ENCODE measurements at places on chromosomes 16 and 17. TPM values are rescaled to one million over a fixed set of nuclear protein-coding genes. Genes with fewer than 3 reads are reported as not detected.

DNA sequence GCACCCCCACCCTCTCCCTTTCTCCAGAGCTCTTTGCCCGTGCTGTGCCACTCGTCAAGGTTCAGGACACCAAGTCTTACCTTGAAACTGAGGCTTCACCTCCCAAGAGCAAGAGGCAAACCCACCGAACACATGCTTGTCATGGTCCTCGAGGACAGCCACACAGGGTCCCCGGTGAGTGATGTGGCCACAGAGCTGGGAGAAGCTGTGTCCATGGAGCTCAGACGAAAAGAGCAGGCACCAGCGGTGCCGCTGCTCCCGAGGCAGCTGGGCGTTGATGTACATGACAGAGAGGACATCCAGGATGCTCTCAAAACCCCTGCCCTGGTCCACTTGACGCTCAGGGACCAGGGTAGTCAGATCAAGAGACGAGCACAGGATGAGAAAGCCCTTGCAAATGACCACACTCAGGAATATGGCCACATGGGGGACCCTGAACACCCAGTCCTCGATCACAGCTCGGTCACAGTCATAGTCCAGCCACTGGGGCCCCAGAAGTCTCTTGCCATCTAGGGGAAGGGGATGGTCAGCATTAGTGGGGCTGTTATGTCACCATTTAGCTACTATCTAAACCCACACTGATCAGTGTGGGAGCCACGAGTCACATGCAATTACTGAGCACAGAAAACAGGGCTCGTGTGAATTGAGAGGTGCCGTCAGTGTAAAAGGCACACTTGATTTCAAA is 17.8 kb downstream of the MEAK7 start:
- DNase-seq: no peak

GRCh38 chr17:40577611-40578065 is 12.4 kb upstream of the CCR7 start:
- DNase-seq: no peak

Gene KCNJ18
- not detected for total RNA-seq

Gene ST6GALNAC2
- total RNA-seq: 38.5 TPM

Gene NAA38
- total RNA-seq: 119 TPM

- DNase-seq: peak; percentile 35
Measured at GRCh38 chr17:60390925-60391470, 935 bp downstream of the USP32 start.

GRCh38 chr17:77676237-77676661 is 282.3 kb upstream of the TNRC6C start:
- no peak for DNase-seq

DNA sequence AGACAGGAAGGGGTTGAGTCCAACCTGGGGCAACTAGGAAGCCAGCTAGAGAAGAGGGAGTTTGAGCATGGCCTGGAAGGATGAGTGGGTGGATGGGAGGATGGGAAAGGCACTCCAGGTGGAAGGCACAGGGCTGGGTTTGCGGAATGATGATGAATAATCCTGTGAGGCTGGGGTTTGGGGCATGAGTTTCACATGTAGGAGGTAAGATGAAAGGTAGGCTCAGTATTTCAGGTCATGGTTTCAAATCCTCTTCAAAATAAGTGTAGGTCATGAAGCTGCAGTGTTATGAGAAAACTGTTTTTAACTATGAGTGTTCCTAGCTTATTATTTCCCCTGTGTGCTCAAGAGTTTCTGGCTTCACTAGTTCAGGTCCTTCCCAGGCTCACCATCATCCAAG is 130.3 kb downstream of the SKAP1 start:
- DNase-seq: no peak

DNA sequence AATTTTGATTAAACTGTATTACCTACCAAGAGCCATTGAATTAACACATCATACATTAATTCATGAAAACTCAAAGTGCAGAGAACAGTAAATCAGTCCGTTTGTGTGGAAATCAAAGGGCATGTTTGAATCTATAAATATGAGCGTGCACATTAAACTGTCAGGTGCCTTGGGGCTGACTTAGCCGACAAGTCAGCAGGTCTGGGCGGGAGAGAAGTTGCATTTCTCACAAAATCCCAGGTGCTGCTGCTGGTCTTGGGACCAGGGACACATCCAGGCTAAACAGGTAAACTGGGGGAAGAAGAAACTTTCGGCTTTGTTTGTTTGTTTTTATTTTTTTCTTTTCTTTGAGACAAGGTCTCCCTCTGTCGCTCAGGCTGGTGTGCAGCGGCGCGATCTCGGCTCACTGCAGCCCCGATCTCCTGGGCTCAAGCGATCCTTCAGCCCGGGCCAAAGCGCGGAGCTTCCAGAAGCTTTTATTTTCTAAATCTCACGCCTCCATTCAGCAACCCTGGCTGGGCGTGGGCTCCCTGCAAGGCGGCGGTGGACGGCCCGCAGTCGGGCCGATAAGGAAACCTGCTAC is 213.9 kb downstream of the MRTFB start:
- DNase-seq: peak; percentile 75

Gene ABCA3
- total RNA-seq: 0.24 TPM

Gene ARL2BP
- 59.2 TPM for total RNA-seq

GRCh38 chr17:17626151-17626805 is 34.8 kb upstream of the PEMT start:
- DNase-seq: no peak

Gene HYDIN
- total RNA-seq: 0.27 TPM

GRCh38 chr17:42288803-42289610 is 709 bp downstream of the STAT5A start:
- DNase-seq: no peak

DNA sequence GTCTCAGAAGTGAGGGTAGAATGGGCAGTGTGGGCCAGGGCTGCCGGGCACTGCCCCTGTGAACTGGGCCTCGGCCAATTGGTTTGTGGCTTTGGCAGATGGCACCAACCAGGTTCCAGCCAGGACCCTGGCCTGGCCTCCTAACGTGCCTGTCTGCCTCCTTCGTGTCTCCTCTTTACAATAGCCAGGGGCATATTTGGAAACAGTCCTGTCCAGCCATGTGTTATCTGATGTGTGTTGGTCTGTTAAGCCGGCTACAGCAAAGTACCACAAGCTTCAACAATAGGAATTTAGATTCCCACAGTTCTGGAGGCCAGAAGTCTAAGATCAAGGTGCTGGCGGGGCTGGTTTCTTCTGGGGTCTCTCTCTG is 14.6 kb downstream of the CRISPLD2 start:
- no peak for DNase-seq

DNA sequence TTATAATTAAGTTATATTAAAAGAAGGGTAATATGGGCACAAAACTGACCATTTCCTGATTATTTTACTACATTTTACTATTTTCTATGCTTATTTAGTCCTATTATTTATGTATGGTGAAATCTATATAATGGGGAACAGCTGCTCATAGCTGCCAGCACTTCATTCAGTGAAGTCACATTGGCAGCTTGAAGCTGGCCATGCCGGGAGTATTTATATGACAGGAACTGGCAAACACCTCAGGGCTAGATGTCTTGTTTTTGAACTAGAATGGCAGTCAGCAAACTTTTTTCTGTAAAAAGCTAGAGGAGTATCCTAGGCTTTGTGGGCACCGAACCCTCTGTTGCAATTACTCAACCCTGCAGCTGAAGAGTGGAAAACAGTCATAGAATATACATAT is 104.1 kb downstream of the CDH13 start:
- no peak for DNase-seq

DNA sequence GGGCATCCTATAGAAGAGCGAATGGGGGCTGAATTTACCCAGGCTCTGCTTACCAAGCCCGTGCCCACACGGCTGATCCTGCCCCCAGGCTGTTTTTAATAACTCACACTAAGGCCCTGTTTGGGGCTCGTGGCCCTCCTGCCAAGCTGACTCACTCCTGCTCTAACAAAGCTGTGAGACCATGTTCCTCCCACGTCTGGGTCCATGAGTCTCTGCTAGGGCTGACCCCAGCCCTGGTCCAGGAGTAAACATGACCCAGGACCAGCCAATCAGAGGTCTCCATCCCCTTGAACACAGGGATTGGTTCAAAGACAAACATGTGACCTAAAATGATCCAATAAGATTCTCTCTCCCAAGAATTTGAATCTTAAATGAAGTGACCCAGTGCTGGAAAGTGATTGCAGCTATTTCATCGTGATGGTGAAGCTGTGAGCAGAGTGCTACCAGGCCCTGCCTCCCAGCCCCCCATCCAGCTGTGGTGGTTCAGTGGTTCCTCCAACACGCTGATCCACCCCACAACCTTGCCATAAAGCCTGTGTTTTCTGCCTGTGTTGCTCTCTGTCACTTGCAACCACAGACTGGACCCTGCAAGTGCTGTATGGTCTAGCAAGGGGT is 57.2 kb downstream of the C16orf82 start:
- no peak for DNase-seq

DNA sequence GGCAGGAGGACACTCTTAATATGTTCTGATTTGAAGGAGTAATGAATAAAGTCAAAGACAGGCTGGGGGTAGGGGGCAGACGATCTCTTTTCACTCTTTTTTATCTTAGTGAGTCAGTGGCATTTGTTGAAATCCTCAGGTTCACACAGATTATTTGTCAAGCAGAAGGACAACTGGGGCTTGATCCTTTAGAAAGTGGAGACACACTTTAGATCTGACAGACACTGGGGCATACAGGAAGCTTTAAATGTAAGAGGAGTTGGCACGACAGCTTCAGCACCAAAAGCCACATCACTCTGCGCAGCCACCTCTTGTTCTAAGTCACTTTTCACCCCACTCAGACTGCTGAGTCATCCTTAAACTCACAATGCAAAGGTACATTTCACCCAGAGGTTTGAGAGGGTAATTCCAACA is 121.5 kb downstream of the STXBP4 start:
- no peak for DNase-seq

Gene TEPSIN
- total RNA-seq: 14.4 TPM

GRCh38 chr16:22077700-22078313 is 14.5 kb upstream of the VWA3A start:
- DNase-seq: no peak

- DNase-seq: no peak
Measured at GRCh38 chr17:77441940-77442339, 301.2 kb downstream of the SEC14L1 start.

DNA sequence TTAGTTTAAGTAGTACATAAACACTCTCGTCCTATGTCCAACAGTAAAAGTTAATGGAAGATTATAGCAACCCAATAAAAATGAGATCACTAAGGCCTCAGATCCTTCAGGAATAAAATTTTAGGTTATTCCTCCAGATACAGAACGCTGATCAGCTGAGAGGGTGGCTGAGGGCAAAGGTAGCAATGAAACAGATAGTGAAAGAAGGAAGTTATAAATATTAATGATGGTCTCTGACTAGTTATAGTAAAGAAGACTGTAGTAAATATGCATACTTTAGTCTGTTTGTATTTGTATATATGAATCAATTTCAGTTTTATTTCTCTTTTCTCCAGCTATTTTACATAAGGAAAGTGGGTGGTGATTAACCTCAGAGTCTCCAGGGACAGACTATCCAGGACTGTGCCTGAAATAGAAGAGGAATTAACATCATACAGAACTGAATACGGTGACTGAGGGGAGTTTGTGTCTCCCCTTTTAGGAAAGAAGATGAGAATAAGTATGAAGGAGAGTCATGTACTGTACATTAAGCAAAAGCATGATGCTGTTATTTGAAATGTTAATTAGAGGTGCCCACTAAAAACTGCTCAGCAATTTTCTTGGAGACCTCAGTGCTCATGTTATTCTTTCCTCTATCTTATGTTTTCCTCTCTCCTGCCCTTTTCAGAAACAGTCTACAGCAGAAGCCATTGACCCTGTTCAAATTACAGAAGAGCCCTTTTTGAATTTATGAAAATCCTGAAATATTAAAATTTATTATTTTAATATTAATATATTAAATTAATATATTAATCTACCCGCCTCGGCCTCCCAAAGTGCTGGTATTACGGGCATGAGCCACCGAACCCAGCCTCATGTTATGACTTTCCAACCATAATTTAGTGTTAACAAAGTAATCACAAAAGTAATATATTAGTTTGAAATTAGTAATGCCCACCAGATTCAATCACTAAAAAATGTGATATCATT is 36.5 kb upstream of the DHRS7B start:
- no peak for DNase-seq

DNA sequence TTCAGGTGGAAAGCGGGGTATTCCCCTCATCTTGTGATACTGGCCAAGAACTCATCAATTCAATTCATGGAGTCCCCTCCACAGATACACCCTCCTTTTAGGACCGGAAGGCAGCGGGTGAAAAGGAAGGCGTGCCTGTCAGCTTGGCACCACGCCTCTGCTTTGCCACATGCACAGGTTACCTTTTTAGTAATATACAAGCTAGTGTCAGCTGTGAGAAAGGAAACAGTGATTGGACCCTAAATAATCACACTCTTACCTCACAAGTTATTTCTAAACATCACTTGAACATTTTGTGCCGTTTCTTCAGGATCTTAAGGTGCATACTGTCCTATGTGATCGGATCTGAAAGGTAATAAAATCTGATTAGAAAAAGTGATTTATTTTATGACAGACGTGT is 15.7 kb downstream of the ZDHHC7 start:
- no peak for DNase-seq

- no peak for DNase-seq
Measured at GRCh38 chr16:11320170-11320569, 25.1 kb upstream of the RMI2 start.

DNA sequence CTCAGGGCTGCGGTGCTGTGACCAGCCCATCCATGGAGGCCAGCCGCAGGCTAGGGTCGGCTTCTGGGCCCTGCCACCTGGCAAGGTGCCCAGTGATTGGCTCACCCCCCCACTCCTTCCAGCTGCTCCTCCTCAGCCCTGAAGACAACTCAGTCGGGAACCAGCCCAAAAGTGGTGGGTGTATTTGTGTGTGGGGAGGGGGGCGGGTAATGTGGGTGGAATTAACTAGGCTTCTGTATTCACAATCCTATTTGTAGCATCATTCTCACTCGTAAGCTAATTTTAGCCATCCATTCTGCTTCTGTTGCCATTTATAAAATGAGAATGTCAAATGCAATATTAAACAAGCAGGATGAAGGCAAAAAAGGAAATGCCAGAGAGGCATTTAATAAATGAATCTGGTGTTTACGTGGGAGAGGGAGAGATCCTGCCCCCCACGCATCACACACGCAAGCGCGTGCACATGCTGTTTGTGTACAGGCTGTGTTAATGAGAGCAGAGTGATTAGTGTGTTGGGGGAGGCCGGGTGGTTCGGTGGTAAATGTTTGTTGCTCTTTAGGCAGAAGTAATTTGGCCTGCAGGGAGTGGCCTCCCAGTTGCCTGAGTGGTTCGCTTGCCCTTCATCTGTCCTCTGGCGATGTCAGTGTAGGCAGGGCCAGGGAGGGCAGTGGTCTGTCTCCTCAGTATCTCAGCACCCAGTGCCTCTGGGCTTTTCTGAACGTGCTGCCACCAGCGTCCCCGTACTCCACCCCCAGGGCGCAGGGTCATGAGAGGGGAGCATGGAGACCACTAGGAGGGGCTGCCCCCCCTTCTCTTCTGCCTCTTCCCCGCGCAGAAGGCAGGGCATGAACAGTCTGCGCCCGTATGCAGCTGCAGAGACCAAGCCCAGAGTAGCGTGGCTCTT is 140.1 kb downstream of the CCDC182 start:
- no peak for DNase-seq

Gene SLC38A7
- 12.9 TPM for total RNA-seq

All from foreskin keratinocyte (primary cell).